ENCODE measurements at places on chromosomes 12 and 14.

GRCh38 chr14:99624024-99624423, 20.0 kb upstream of the CCDC85C start:
- no peak for DNase-seq

DNA sequence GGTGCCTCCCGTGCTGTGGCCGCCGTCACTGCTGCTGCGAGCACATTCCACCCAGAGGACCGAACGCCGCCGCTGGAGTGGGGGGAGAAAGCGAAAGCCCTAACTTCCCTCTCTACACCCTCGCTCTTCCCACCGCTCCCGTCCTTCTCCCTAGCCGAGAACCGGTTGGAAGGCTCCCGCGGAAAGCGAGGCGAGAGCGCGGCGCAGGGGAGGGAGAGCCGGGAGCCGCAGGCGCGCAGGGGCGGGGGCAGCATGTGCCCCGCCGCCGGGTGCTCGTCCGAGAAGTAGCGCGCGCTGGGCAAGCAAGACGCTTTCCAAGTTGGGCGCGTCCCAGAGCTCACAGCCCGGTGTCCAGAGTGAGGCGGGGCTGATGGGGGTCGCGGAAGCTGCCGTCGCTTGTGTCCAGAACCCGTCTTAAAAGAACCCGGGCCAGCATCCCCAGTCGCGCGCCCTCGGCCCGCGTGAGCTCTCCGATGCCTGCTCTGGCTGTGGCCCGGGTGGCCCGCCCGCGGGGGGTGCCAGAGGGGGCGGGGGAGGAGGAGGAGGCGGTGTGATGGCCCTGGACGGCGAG, at the start of gene TRHDE:
Gene TRHDE, plus strand, starts transcription at position 280 of the 571 bp plus-strand sequence. Its CDS starts 274 bp downstream, at position 554.
- no peak for DNase-seq

GRCh38 chr12:62401631-62402030, 65.0 kb upstream of the MON2 start:
- DNase-seq: no peak

DNA sequence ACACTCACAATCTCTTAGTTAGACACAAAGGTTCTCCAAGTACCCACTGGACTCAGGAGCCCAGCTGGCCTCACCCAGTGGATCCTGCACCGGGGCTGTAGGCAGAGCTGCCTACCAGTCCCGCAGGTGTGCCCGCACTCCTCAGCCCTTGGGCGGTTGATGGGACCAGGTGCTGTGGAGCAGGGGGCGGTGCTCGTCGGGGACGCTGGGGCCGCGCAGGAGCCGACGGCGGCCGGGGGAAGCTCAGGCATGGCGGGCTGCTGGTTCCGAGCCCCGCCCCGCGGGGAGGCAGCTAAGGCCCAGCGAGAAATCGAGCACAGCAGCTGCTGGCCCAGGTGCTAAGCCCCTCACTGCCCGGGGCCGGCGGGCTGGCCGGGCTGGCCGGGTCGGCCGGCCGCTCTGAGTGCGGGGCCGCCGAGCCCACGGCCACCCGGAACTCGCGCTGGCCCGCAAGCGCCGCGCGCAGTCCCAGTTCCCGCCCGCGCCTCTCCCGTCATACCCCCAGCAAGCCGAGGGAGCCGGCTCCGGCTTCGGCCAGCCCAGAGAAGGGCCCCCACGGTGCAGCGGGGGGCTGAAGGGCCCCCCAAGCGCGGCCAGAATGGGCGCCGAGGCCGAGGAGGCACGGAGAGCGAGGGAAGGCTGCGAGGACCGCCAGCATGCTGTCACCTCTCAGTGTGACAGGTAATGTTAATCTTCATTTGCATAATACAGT, 506.8 kb downstream of the LRFN5 start:
- DNase-seq: no peak

DNA sequence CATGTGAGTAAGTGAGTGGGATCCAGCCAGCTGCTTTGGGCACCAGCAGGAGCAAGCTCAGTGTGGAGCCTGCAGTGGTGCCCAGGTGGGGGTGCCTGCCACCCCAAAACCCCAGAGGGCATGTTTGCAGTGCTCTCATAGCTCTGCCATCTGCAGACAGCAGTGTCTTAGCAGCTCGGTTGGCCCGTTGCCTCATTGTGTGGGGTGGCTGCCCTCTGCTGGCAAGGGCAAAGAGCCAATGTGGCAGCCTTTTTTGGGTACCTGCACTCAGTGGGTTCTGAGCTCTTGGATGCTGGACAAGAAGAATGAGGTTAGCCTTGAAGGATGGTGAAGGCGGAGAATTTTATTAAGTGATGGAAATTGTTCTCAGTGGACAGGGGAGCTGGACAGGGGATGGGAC, 52.3 kb downstream of the NEUROD4 start:
- no peak for DNase-seq

DNA sequence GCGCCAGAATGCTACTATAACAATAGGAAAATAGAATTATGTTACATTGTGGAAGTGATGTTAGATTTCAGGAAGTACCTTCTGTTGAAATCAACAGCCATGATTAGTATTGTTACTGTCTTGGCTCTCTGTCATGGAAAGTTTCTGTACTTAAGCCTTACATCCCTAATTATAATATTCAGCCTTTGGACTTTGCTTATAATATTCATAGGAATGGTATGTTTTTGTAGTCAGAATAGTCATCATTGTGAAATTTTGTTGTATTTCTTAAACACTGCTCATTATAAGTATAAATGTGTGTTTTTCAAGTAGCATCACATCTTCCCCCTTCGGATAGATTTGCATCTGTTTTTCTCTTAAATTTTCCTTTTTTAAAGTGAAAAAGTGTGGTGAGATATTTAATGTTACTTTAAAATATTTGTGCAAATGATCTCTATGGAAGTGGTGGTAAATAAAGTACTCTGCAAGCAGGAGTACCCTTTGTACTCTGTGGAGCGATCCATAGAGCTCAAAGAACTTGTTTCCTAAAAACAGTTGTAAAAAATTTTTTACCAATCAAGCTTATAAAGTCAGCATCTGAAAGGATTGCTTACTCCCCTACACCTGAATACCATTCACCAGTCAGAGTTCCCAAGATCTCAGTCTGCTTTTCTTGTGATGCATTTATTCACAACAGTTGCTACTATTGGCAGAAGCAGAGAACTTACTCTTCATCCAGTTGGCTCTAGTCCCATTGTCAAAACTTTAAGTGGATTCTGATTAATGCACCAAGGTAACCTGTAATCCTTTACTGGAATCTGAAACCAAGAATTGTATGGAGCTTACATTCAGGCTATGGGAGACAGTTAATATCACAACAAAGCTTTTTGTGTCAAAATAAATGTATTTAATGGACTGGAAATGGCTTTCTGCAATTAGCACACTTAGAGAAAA, 87.8 kb downstream of the RIC8B start:
- no peak for DNase-seq

GRCh38 chr12:124917135-124917840, 2.8 kb upstream of the UBC start:
- no peak for DNase-seq

GRCh38 chr12:62783881-62784280, 151.1 kb downstream of the PPM1H start:
- DNase-seq: no peak

- no peak for DNase-seq
Measured at GRCh38 chr14:24196071-24197055, 1.1 kb upstream of the TM9SF1 start.

DNA sequence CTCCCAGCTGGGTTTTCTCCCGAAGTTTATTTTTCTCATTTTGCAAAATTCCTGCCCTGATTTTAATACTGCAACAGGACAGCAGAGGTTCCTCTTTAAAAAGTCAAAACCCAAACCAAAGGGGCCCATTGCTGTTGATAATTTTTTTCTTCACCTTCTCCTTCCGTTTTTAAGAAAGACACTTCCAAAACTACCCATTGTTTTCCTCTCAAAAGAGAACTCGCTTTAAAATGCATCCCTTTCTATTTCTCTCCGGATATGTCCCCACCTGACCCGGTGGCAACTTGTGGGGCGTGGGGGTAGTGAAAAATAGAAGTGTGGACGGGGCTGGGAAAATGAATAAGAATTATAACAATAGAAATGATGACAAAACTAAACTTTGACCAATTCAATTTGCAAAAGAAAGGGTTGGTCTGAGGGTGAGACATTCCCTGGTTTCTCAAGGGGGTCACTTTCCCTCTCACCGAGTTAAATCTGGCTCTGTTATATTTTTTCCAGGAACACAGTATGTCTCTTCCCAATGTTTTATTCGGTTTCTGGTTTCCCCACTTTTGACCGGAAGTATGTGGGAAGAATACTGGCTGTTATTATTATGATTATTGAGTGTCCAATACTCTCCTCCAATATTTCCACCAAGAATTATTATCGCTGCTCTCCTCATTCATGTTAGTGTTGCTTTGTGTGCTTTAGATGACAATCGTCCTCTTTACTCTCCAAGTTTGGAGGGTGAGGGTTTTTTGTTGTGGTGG, 4.1 kb upstream of the TBX5 start:
- DNase-seq: no peak

GRCh38 chr12:21073822-21074460, 57.1 kb upstream of the SLCO1B1 start:
- no peak for DNase-seq

- DNase-seq: no peak
Measured at GRCh38 chr14:95979339-95980042, 59.7 kb upstream of the C14orf132 start.

- DNase-seq: no peak
Measured at GRCh38 chr12:7265251-7265650, 38.6 kb upstream of the ACSM4 start.

DNA sequence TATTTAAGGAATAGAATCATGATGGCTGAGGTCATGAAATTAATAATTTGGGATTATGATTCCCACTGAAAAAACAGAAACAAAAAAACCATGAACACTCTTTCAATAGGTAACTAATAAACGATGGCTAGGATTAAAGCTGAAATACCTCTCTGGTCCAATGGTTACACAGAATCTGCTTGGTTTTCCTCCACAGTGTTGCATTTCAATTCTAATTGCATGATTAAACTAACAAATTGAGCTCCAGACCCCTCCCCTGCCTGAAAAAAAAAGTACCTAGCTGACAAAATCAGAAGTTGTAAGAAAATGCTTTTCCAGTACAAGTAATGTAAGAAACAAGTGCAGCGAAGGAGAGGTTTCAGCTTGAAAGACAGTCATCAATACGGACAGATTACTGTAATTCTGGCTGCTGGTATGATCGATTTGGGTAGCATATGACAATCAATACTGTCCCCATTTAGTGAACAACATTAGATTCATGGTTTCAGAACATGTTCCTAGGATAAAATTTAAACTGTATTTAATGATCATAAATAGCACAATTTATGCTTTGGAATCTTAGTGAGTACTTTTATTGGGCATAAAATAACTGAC, 32.0 kb downstream of the INSM2 start:
- no peak for DNase-seq

- DNase-seq: no peak
Measured at GRCh38 chr14:25042362-25043299, 7.3 kb downstream of the STXBP6 start.

DNA sequence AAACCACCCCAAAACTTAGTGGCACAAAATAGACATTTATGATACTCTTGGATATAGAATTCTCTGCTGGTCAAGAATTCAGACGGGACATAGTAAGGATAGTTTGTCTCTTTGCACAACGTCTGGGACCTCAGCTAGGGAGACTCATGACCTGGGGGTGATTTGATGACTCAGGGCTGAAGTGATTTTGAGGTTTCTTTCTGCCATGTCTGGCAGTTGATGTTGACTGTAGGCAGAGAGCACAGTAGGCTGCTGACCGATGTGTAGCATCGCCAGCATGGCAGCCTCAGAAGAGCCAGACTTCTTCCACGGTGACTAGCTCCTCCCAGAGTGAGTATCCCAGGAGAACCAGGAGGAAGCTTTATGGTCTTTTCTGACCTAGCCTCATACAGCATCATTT, 88.9 kb upstream of the FRMD6 start:
- no peak for DNase-seq

DNA sequence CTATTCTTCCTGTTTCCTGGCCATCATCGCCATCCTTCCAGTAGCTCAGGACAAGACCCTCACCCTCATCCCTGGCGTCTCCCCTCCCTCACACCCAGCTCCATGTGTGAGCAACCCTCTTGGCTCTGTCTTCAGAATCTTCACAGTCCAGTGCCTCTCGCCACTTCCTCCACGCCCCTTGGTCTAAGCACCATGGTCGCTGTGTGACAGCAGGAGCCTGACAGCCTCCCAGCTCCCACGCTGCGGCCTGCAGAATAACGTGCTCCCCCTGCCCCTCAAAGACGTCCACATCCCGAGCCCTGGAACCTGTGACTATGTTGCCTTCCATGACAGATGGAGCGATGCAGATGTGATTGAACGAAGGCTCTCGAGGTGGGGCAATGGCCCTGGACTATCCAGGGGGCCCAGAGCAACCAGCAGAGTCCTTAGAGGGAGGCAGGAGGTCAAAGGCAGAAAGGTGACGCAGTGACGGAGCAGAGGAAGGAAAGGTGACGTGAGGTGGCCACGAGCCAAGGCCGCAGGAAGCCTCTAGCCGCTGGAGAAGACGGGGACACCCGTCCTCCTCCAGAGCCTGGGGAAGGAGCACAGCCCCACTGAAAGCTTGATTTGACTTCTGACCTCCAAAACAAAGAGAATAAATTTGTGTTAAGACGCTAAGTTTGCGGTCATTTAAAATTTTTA, 139.8 kb downstream of the CALM1 start:
- DNase-seq: no peak

GRCh38 chr12:45989287-45989686, 1.1 kb downstream of the SCAF11 start:
- no peak for DNase-seq

DNA sequence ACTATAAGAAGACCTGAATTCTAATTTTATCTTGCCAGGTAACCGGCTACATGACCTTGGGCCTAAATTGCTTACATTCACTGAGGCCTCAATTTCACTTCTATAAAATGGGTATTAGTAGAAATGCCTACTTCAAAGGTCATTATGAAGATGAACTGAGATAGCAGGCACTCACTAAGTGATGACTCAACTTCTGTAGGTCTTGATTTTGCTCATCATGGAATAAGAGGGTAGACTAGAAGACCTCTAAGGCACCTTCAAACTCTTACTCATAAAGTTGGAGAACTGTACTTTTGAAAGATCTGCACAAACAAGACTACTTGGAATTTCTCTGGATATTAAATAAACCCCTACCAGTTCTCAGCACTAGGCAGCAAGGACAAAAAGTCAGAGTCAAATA, 39.3 kb upstream of the FRMD6 start:
- no peak for DNase-seq

GRCh38 chr12:94262228-94263010, 114.0 kb downstream of the PLXNC1 start:
- DNase-seq: peak; percentile 56

DNA sequence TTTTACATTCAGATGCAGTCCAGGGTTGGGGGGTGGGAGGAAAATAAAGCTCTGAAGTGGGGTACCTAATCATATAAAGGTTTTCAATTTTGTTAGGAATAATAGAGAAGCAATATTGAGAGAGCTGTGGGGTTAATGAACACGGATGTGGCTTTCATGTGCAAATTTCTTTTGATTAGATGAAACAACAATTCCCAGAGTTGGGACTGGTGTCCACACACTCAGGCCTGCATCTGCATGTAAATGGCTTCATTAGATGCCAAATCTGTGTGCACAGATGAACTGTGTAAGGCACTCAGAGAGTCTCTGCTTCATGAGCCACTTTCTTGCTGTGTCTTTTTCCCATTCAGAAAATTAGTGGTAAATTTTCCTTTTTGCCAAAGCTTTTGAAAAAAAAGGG, 377.1 kb upstream of the NOVA1 start:
- no peak for DNase-seq
